Kidney epithelial cell (primary cell): ENCODE measurements at places on chromosomes 1 and 21. TPM values are rescaled to one million over a fixed set of nuclear protein-coding genes. Genes with fewer than 3 reads are reported as not detected.
A peak's percentile ranks its signal among the peaks of the same experiment; 100 is the strongest.

Gene KRTAP10-4
- not detected in 2 replicates for total RNA-seq

Gene CRNN
- not detected in 2 replicates for total RNA-seq

Gene WNT3A
- total RNA-seq: not detected in 2 replicates

Gene YTHDF2
- total RNA-seq: 114 and 131 TPM in 2 replicates

Gene KCNAB2
- total RNA-seq: 1.6 and 2.7 TPM in 2 replicates

Gene SLFNL1
- total RNA-seq: 0.41 TPM in 1 of 2 replicates, not detected in the other

GRCh38 chr1:24385160-24385940 is 28.2 kb downstream of the STPG1 start:
- no peak for DNase-seq

GRCh38 chr1:227903061-227903521 is 44.6 kb downstream of the WNT9A start:
- no peak for DNase-seq

DNA sequence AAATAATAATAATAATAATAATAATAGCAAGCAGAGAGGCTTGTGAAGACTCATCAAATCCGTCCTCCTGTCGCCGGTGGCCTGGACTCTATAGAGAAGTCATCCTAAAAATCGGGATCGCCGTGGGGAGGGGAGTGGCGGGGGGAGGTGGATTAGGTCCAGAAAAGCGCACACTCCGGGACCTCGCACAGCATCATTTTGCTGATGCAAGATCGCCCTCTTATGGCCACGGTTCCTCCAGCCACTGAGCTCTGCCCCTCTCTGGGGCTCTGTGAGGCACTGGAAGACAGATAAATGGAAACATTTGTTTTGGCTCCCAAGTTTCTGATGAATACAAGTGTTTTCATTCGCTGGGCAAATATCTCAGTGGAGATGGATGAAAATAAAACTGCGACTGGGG is 612.0 kb downstream of the MATN1 start:
- peak; percentile 5 for DNase-seq

DNA sequence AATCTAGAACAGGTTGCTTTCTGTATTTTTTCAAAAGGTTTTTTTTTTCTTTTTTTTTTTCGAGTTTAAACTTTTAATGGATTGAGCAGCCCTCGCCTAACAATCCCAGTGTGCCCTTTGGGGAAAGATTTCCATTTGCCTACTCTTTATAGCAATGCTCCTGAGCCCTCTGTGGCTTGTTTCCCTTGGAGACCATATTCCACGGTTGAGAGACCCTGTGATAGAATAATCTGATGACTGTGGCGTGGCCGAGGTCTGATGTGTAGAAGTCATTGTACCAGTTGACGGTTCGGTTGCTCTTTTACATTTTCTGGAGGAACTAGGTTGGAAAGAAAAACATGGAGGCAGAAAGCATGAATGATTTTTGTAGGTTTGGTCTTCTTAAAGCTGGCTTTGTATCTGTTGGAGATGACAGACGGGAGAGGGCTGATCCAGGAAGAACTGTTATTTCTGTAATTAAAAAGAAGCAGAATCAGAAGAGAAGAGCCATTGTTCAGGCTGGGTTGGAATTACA is 305.7 kb upstream of the NRIP1 start:
- no peak for DNase-seq

- DNase-seq: peak; percentile 87
Measured at GRCh38 chr1:24022581-24023361, 42.6 kb upstream of the SRSF10 start.

DNA sequence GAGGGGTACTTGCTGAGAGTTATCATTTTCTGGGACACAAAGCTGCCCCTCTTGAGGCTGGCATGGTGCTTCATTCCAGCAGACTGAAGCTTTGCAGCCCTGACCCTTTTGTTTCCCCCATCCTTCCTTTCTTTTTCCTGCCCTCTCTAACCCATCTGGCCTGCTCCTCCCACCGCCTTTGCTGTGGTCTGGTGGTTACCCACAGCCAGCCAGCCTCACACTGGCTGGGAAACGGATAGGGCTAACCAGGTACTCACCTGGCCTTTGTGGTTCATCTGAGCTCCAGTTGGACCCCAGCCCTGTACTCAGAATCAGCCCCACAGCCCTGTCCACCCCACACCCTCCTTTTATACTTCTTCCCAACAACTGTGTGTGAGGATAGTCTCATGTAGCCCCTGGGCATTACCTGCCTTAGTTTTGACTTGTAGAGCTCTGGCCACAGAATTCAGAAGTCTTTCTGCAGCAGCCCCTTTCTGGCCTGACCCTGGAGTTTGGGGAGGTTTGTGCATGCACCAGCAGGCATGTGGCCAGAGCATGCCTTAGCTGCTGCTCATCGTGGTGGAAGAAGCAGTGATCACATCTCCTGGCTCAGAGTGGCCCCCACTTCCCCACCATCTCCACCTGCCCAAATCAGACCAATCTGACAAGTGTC is 138.0 kb downstream of the TRABD2B start:
- DNase-seq: no peak

GRCh38 chr1:98903726-98904125 is 100.9 kb downstream of the PLPPR5 start:
- no peak for DNase-seq

DNA sequence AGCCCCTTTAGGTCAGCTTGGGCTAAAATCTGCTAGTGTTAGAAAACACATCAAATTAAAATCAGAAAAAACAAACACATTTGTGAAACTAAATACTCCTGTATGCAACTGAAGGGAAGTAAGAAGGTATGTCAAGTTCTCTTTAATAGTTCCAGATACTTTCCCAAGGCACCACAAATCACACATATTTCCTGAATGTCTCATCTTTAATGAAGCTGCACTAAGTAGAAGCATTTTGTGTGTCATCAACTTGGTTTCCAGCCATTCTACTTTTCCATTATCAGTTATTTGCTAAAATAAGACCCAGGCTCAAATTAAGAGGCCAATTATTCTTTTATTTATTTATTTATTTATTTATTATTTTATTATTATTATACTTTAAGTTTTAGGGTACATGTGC is 34.7 kb downstream of the CRB1 start:
- peak; percentile 64 for DNase-seq

GRCh38 chr1:201042779-201043461 is 19.4 kb upstream of the KIF21B start:
- no peak for DNase-seq
